ENCODE measurements at places on chromosomes 7 and 10.
A peak's percentile ranks its signal among the peaks of the same experiment; 100 is the strongest.

DNA sequence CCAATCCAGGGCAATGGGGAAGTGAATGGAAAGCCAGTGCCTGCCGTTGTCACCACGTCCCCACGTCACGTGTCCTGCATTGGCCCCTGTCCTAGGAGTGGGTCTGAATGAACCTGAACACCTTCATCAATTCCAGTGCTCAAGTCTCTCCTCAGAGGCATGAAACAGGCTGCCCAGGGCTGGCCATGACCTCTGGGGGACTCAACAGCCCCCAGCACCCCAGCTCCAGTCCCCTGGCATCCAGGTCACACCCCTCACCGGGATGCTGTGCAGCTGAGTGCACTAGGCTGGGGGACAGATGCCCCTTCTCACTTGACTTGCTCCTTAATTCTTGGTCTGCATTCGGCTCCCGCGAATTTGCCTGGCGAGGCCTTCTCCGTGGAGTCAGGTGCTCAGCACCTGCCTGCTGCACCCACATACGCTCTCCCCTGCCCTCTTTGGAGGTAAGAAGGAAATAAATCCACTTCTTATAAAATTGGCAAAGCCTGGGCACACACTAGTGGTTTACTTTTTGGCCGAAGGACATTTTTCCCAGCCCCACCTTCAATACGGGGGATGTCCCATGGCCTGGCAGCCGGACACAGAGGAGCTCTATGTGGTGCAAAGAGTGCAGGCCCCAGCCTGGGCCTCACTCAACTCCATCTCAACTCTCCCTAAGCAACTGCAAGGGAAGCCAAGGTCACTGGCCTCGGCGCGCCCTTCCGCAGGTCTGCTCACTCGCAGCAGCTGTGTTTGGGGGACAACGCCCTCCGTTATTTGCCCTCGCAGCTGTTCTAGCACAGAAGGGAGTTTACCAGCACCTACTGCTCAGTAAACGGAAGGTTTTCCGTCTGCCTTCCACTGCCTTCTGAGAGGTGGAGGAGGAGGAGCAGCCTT, 77.6 kb upstream of the SHH start:
- no peak for DNase-seq

DNA sequence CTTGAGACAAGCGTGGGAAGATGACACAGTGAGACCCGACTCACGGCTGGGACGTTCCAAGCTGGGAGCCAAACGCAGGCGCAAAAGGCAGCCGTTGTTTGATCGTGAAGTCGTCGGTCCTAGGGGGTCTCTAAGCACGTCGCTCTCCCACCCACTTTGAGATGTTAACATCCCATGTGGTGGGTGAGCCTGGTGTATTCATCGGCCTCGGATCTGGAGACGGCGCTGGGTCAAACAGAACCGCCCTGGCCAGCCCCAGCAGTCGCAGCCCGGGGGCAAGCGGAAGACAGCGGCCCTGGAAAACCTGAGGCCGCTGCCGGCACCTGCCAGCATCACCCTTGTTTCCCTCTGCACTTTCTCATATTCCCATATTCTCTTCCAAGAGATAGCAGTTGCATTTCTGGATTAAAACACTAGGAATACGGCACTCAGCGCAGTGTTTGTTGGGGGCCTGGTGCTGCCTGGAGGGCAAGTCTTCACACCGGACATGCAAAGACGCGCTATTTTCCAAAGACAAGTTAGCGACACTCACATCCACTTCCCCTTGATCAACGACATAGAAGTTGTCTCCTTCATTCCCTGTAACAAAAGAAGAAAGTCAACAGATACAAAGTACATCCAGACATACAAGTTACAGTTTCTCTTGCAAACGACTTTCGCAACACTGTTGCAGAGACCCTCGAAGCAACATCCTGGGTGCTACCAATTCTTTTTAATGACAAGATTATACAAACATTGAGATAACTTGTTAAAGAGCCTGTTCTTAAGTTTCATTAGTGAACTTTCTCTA, 86.2 kb upstream of the PDGFA start:
- no peak for DNase-seq

- no peak for DNase-seq
Measured at GRCh38 chr7:78125884-78126283, 327.3 kb downstream of the PHTF2 start.

- no peak for DNase-seq
Measured at GRCh38 chr10:114329634-114330365, 74.5 kb downstream of the AFAP1L2 start.

GRCh38 chr7:102138676-102139075, 148.0 kb upstream of the SH2B2 start:
- DNase-seq: no peak

DNA sequence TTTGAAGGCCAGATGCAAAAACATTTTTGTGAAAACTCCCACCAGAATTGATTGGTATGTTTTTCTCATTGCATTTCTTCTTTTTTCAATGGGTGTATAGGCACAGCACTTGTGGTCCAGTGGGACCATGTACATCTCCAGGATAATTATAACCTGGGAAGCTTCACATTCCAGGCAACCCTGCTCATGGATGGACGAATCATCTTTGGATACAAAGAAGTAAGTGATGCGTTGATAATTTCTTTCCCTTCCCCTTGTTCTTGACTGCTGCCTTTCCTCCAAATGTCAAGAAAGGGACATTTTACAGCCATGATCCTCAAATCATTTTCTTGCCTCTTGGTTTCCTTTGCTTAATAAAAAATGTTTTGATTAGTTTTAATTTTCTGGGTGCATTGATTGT, 331.5 kb downstream of the PLXDC2 start:
- DNase-seq: no peak

- no peak for DNase-seq
Measured at GRCh38 chr10:36017137-36017536, 375.0 kb upstream of the FZD8 start.

DNA sequence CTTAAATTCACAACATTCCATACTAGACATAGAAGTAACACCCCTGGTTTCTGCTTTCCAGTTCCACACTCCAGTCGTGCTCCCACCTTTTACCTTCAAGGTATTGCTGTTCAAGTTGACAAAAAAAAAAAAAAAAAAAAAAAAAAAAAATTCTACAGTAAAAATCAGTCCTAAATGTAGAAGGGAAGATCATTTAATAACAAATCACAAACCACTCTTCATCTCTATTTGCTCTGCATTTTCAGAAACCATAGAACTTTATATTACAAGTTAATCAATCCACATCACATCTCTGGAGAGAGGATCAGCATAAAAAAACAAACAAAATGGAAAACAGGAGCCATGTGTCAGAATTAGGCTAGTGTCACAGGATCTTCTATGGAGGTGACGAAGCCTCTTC, 206.3 kb upstream of the KLF14 start:
- no peak for DNase-seq

DNA sequence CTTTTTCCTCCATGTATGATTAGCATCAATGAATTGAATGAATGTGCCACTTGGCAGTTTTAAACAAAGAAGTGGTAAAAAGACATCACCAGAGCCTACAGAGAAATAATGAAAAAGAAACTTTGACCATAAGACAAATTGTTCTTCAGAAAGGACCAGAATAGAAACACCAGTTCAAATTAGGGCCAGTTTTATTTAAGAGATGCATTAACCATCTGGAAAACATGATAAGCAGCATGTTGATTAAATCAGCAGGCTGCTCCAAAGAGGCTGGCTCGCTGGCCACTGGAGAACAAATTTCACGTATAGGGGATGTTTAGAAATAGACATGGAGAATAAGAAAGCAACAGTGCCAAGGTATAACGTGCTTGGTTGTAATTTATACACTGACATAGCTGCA, 242.3 kb upstream of the AOAH start:
- DNase-seq: no peak

DNA sequence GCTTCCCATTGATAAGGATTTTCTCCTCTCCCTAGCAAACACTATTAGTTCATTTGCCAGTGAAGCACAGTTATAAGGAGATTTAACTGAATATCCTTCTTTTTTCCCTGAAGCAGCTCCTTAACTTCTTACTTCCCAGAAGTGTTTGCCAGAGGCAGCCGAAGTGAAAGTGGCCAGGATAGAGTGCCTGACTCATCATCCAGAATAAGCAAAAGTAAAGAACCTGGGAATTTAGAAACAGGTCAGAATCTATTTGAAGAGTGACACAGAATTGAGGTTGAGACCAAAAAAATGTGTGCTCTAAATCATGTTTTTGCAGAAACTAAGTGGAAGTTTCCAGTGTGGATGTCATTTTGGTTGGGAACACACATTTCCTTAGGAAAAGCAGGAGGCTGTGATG, 249.6 kb upstream of the VWC2 start:
- DNase-seq: no peak

GRCh38 chr10:62818426-62819011, 2.4 kb upstream of the EGR2 start:
- DNase-seq: no peak

- no peak for DNase-seq
Measured at GRCh38 chr7:1055956-1056784, 11.8 kb downstream of the GPR146 start.

DNA sequence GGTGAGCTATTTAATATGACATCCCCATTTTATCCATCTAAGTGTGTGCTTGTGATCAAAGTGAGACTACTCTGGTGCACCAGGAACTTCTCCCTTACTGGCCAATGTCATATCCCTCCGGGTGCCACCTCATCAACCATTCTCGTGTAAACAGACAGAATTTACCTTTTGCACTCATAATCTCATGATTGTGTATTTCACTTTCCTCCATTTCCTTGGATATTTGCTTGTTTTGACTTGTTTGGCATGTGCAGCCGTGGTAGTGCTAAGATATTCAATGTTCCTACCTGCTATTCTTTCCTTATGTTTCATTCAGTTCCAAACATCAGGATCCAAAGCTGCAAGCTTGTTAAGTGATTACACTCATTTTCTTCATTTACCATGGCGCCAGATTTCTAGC, 280.5 kb upstream of the SP8 start:
- no peak for DNase-seq

GRCh38 chr7:122183106-122183505, 39.1 kb upstream of the AASS start:
- DNase-seq: no peak

GRCh38 chr7:2242541-2243429, 759 bp downstream of the NUDT1 start:
- DNase-seq: no peak

GRCh38 chr10:14529351-14529750, 198.6 kb upstream of the FRMD4A start:
- no peak for DNase-seq

DNA sequence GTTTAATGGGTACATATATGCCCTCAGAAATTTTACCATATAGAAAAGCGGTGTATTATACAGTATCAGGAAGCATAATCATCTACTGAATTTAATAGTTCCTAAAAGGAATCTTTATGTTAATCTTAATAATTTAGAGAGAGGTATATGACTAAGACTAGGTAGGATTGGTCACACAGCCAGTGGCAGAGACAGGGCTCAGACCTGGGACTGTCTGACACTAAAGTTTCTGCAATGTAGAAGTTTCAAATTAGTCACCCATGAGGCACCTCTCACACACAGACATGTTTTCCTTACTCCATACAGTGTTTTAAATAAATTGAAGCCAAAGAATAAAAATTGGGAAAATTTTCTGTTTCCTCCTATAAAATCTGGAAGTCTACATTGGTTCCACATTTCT, 72.8 kb upstream of the ADRA2A start:
- DNase-seq: no peak

DNA sequence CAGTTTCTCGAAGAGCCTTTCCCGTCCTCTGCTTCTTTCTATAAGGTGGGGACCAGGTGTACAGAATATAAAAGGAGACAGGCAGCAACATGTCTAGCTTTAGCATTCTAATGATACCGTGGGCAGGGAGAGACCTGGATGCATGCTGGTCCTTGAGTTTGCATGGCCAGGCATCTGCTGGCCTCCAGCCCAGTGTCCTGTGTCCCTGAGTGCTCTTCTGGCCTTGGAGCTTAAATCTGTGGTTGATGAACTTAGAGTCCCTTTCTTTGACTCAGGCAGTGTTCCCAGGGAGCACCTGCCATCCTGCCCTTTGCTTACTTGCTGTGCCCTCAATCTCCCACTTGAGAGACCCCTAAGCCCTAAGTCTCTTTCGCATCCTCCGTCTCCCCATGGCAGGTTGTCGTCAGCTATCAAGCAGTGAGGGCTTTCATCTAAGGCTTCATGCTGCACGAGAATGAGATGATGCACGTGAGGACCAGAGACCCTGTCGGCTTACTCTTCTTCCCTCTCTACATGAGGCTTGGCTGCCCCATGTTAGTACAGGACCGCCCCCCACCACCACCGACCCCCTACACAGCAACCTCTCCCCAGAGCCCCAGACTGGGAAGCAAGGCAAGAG, 313.4 kb upstream of the C7orf33 start:
- no peak for DNase-seq

GRCh38 chr7:140989068-140989467, 25.7 kb downstream of the MRPS33 start:
- no peak for DNase-seq

- no peak for DNase-seq
Measured at GRCh38 chr10:90112681-90113080, 411.3 kb downstream of the KIF20B start.

- peak; percentile 67 for DNase-seq
Measured at GRCh38 chr7:128791121-128791971, at the start of gene CCDC136. Gene CCDC136 (plus strand): TSS chr7:128791968. CDS start chr7:128792412, 444 bp downstream.

- no peak for DNase-seq
Measured at GRCh38 chr7:55131142-55131929, 112.5 kb downstream of the EGFR start.

- DNase-seq: no peak
Measured at GRCh38 chr10:42866115-42866995, 83.8 kb downstream of the BMS1 start.

- DNase-seq: no peak
Measured at GRCh38 chr10:79079490-79080355, 11.0 kb downstream of the ZMIZ1 start.

DNA sequence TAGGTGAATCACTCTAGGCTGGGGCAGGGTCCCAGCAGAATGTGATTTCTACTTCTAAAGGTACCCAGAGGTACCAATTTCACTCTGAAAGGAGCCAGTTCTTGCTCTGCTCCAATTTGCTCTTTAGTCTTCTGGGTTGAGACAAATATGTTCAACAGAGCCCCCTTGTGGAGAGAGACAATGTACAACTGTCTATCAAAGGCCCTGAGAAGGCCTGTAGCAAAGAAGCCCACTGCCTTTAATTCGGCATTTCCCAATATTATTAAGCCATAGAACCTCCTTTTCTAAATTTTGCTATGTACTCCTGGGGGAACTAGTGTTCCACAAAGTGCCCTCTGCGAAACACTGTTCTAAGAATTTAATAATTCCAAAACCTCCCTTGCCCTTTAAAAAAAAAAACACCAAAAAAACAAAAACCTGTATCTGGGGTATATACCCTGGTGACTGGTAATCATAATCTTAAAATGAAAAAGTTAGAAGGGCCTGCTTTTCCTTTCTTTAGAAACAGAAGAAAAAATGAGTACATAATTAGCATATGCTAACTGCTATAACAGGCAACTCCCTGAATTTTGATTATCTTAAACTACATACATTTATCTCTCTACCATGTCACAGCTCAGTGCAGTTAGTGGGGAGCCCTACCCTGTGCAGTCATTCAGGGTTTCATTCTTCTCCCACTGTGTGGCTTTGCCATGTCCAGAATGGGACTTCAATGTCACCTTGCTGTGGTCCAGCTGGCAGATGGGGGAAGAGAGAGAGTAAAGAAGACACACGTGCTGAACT, 160.9 kb upstream of the BMPER start:
- no peak for DNase-seq

DNA sequence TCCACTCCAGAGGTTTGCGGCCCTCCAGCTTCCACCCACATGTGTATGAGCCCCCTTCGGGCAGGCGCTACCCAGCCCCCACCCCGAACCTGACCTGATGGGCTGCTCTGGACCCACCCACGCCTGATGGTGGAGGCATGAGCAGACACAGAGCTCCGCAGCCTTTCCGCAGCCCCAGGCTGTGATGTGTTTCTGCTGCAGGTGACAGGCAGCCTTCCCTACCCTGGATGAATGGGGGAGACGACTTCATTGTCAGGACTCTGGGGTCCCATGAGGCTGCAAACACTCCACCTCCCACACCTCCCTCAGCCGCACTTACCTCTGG, 61.2 kb downstream of the OAT start:
- DNase-seq: no peak
